ENCODE measurements at places on chromosomes 1 and 21.

GRCh38 chr1:14514739-14515138 is 83.7 kb upstream of the KAZN start:
- no peak for DNase-seq

DNA sequence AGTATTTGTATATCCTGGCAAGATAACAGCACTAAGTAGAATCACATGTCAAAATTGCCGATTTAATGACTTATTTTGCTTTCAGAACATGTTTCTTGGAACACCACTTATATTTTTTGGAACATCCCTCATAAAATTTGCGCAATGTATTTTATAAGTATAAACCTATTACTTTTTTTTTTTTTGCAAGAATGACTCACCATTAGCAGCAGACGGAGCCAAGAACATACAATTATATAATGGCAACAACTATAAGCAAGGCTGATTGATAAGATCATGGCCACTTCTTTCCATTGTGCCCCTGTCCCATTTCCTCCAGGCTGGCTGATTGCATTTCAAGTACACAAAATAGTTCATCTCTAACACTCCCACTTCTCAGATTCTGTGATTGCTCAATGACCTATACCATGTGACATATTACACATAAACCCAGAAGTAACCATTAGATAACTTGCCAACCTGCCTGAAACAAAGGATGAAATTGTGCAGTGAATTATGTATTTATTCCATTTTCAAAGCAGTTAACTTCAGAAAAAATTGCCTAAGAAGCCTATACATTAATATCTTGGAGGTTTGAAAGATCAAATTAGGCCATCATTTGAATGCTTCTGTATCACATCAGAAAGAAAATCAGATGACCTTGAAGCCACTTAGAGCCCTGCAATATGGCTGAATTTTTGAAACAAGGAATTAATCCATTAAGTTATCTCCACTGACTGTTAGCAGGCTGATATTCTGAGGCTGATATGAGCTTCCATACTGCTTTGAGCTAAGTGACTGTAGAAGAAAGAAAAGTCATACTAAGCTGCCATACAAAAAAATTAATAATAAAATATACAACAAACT is 77.8 kb upstream of the PRMT6 start:
- no peak for DNase-seq

GRCh38 chr1:193971595-193971994 is 785.2 kb upstream of the B3GALT2 start:
- DNase-seq: no peak

GRCh38 chr21:44897326-44898010 is 23.2 kb downstream of the ITGB2 start:
- DNase-seq: no peak

DNA sequence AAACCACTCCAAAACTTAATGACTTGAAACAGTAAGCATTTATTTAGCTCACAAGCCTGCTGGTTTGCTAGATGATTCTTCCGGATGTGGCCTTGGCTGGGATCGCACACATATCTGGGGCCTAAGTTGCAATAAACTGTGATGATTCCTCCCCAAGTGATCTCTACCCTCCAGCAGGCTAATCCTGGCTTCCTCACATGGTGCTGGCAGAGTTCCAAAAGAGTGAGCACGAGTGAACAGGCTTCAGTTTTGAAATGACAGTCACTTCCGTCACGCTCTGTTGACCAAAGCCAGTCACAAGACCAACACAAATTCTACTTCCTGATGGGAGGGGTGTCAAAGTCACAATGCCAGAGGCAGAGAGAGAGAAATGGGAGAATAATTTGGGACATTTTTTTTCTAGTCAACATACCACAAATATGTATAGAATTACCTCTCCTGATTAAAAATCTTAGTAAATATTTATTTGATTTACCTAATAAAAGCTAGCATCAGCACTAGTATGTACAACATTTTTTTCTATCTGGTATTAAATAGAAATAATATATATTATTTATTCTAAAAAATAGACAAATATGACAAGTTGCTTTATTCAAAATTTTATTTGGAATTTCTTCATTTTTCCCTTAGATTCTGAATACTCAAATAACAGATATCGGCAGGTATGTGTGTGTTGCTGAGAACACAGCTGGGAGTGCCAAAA is 292.7 kb downstream of the TPR start:
- DNase-seq: peak; percentile 88
